ENCODE measurements at places on chromosomes 4 and X. TPM values are rescaled to one million over a fixed set of nuclear protein-coding genes. Genes with fewer than 3 reads are reported as not detected.

PRRG3 gene
- total RNA-seq, result not detected

VCX3A gene
- not detected for total RNA-seq

PDCL2 gene
- not detected for total RNA-seq

SMR3A gene
- not detected for total RNA-seq

REELD1 gene
- total RNA-seq, result not detected

PPARGC1A gene
- 2.0 TPM for total RNA-seq

CTAG2 gene
- not detected for total RNA-seq

GAGE12J gene
- not detected for total RNA-seq

RAB41 gene
- total RNA-seq, result not detected

UGT2B10 gene
- total RNA-seq, result not detected

TCEAL2 gene
- not detected for total RNA-seq

PNMA6F gene
- not detected for total RNA-seq

OTUD6A gene
- not detected for total RNA-seq

PPBP gene
- total RNA-seq, result not detected

IL2 gene
- not detected for total RNA-seq

PLP1 gene
- total RNA-seq, result not detected

KCNE5 gene
- total RNA-seq, result 0.32 TPM

PPEF2 gene
- not detected for total RNA-seq

FAM156A gene
- total RNA-seq, result 40.6 TPM

MAGEB17 gene
- total RNA-seq, result not detected

F8A3 gene
- 1.0 TPM for total RNA-seq

FAM114A1 gene
- 46.8 TPM for total RNA-seq

NHSL2 gene
- total RNA-seq, result 0.05 TPM

UGT2B17 gene
- not detected for total RNA-seq

GABRG1 gene
- 0.92 TPM for total RNA-seq

SHROOM4 gene
- total RNA-seq, result not detected

GTPBP6 gene
- 58.6 TPM for total RNA-seq

SCARB2 gene
- total RNA-seq, result 137 TPM

CT45A10 gene
- total RNA-seq, result not detected

NUP62CL gene
- 11.8 TPM for total RNA-seq

SYNPO2 gene
- total RNA-seq, result 1.2 TPM

DCHS2 gene
- not detected for total RNA-seq

MAGEA1 gene
- total RNA-seq, result 64.2 TPM

CFI gene
- total RNA-seq, result not detected

BANK1 gene
- total RNA-seq, result 0.05 TPM

GPRIN3 gene
- total RNA-seq, result 36.5 TPM

DNAAF6 gene
- not detected for total RNA-seq

DRD5 gene
- not detected for total RNA-seq

BEND4 gene
- total RNA-seq, result not detected

ADH1B gene
- not detected for total RNA-seq

TMPRSS11B gene
- not detected for total RNA-seq

SLC49A3 gene
- not detected for total RNA-seq

BMP3 gene
- total RNA-seq, result not detected

TBC1D1 gene
- total RNA-seq, result 38.1 TPM

ACE2 gene
- total RNA-seq, result 0.12 TPM

PABPC1L2A gene
- total RNA-seq, result not detected

FAM47A gene
- not detected for total RNA-seq

CSAG1 gene
- not detected for total RNA-seq

PDLIM3 gene
- 7.8 TPM for total RNA-seq

RHOH gene
- total RNA-seq, result 7.3 TPM

CCDC149 gene
- 2.0 TPM for total RNA-seq

UGT8 gene
- total RNA-seq, result 5.1 TPM

SLC26A1 gene
- 0.61 TPM for total RNA-seq

All from NCI-H460 (cell line).